Activated naive CD8-positive, alpha-beta T cell treated with anti-CD3 and anti-CD28 coated beads, Interleukin-2, amount 10 ng/mL, durations not matched to agents 7 days and 5 days (primary cell): ENCODE measurements at places on chromosomes 16 and 17. TPM values are rescaled to one million over a fixed set of nuclear protein-coding genes. Genes with fewer than 3 reads are reported as not detected.
A peak's percentile ranks its signal among the peaks of the same experiment; 100 is the strongest.

The KRT33B gene
- not detected for total RNA-seq

The ZNF469 gene
- total RNA-seq = 1.1 TPM

The HBA2 gene
- total RNA-seq = not detected

DNA sequence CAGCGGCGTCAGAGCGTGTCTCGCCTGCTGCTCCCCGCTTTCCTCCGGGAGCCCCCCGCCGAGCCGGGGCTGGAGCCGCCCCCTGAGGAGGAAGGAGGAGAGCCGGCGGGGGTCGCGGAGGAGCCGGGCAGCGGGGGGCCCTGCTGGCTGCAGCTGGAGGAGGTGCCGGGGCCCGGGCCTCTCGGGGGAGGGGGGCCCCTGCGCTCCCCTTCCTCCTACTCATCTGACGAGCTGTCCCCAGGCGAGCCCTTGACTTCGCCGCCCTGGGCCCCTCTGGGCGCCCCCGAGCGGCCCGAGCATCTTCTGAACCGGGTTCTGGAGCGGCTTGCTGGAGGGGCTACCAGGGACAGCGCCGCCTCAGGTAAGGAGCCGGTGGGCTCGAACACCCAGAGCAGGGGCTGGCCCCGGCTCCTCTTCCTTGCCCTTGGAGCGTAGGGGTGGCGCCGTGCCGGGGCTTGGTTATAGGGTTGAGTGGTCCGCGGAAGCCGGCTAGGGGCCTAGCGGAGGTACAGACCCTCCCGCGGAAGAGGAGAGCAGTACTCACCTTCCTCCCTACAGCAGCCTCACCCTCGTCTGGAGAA is 841 bp downstream of the RAPGEFL1 start:
- no peak for DNase-seq
- H3K4me3 ChIP-seq = no peak overlapping the region
- H3K27ac ChIP-seq = no peak overlapping the region
- H3K36me3 ChIP-seq = peaks cover 8% of the 10 kb centered on the region
- H3K4me1 ChIP-seq = peaks cover 6% of the 10 kb centered on the region

GRCh38 chr16:70428178-70428998 is 10.5 kb downstream of the ST3GAL2 start:
- peak; percentile 48 for DNase-seq
- H3K4me3 ChIP-seq = peak overlapping the region; percentile 36
- peaks cover 16% of the 10 kb centered on the region for H3K36me3 ChIP-seq
